Activated naive CD8-positive, alpha-beta T cell treated with anti-CD3 and anti-CD28 coated beads for 36 hours (primary cell): ENCODE measurements at places on chromosomes 13 and 19. TPM values are rescaled to one million over a fixed set of nuclear protein-coding genes. Genes with fewer than 3 reads are reported as not detected.

Gene LSR
- total RNA-seq = 40.6 TPM

Gene ZSCAN4
- 0.14 TPM for total RNA-seq

DNA sequence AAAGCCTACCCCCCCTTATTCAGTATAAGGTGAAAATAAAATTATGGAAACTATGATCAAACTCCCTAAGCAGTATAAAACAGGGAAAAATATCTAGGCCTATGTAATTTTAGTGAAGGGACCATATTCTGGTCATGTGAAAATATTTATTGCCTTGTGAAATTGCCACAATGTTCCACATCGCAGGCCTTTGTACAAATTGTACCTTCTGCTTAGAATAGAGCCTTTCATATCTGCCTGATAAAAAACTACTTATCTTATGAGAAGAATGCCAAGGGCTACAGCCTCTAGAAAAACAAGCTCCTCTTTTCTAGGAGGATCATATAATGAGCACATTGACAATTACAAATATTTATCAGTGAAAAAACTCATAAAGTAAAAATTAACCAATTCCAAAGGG is 1280.0 kb downstream of the EFNB2 start:
- no peak overlapping the region for H3K4me3 ChIP-seq
- no peak overlapping the region for H3K27ac ChIP-seq
- DNase-seq = no peak
- no peaks in the 10 kb centered on the region for H3K36me3 ChIP-seq
- H3K4me1 ChIP-seq = no peaks in the 10 kb centered on the region

DNA sequence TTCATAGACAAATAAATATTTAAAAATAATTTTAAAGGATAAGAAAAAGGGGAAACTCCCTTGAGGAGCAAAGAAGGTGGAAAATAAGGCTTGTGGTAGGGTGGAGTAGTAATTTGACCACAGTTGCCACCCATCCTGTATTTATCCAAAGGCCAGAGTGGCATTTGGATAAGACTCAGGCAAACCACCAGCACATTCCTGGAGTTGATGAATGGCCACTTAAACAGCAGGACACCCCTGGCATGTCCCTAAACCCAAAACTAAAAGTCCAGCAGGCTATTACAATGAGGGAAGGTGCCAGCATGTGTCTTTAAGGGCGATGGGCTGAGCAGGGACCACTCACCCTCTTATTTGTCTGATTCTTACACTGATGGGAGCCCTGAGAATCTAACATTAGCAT is 9.8 kb upstream of the FRY start:
- H3K4me3 ChIP-seq = no peak overlapping the region
- H3K4me1 ChIP-seq = no peaks in the 10 kb centered on the region
- DNase-seq = no peak

DNA sequence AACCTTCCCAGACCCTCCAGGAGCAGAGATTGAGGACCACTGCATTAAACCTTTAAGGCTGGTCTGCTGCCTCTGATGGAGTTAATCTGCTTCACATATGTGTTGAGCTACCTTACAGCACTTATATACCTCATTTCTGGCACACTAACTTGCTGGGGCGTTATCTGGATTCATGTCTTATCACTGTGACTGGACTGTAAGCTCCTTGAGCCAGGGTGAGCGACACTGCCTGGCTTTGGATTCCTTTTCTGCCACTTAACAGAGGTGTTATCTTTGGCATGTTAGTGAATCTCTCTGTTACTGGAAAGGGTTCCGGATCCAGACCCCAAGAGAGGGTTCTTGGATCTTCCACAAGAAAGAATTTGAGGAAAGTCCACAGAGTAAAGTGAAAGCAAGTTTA is 69.8 kb upstream of the RGCC start:
- H3K36me3 ChIP-seq = no peaks in the 10 kb centered on the region
- H3K27me3 ChIP-seq = no peaks in the 10 kb centered on the region
- no peak for DNase-seq

DNA sequence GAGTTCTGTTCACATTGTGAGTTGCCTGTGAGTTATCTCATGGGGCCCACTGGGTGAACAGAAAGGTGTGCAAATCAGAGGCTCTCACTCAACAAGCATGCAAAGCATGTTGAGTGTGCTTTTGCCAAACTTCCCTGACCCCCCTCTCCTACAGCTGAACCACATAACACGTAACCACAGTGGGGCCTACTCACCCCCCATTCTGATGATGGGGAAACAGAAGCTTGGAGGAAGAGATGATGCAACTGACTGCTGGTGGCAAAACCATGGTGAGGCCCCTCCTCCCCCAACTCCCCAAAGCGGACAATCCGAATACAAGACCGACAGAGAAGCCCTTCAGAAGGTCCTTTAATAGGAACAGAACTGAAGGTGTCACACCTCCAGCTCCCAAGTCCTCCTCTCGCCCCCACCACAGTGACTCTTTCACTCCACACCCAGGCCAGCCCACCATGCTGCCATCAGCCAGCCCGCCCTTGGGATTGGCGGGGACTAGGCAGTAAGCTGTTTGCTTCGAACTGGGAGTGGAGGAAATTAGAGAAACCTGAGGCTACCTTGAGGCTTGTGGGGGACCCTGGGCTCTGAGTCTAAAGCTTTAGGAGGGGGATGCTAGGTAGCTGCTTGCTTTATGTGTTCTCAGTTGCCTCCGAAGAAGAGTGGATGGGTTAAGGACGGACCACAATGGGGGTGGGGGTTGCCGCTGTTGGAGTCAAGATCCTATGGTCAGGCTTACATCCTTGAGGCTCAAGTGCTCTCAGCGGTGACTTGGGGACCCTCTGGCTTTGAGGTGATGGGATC is 3.8 kb downstream of the ZNF784 start:
- peaks cover 37% of the 10 kb centered on the region for H3K4me1 ChIP-seq
- peak overlapping the region; percentile 78 for H3K27ac ChIP-seq
- peak overlapping the region; percentile 35 for H3K4me3 ChIP-seq
- peaks cover 21% of the 10 kb centered on the region for H3K36me3 ChIP-seq
- peak; percentile 61 for DNase-seq

Gene SHD
- total RNA-seq = not detected

Gene LNX2
- total RNA-seq = 3.8 TPM

GRCh38 chr19:50718255-50719118 is 1.1 kb downstream of the SHANK1 start:
- no peak for DNase-seq
- H3K27ac ChIP-seq = no peak overlapping the region
- peak overlapping the region; percentile 65 for H3K4me3 ChIP-seq
- H3K4me1 ChIP-seq = peaks cover 20% of the 10 kb centered on the region
- peaks cover 36% of the 10 kb centered on the region for H3K27me3 ChIP-seq

DNA sequence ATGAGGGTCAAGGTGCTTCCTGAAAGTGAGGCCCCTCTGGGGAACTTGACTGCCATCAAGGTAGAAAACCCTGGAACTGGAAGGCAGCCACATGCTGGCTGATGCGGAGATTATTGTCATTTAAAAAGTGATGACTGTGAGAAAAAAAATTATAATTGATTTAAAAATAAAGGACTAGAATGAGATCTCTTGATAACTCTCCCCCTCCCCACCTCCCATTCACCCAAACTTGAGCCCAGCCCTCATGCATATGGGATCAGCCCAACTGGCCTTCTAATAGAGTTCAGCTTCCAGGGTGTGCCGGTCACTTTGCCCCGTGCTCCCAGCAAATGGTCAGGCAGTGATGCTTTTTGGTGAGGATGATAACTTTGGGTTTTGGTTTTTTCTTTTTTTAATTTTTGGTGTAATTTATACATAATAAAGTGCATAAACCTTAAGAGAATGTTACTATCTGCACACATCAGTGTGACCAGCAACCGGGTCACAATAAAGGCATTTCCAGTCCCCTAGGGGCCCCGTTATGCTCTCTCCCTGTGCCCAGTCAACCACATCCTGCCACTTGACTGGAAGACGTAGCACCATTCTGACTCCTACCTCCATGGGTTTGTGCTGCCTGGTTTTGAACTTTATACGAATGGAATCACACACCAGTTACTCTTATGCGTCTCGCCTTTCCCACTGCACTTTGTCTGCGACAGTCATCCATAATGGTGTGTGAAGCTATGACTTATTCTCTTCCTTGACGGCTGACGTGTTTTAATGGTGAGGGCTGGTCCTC is 187.9 kb downstream of the USP12 start:
- peaks cover 7% of the 10 kb centered on the region for H3K27me3 ChIP-seq
- H3K27ac ChIP-seq = no peak overlapping the region
- no peak for DNase-seq
- no peak overlapping the region for H3K4me3 ChIP-seq
- no peaks in the 10 kb centered on the region for H3K36me3 ChIP-seq

DNA sequence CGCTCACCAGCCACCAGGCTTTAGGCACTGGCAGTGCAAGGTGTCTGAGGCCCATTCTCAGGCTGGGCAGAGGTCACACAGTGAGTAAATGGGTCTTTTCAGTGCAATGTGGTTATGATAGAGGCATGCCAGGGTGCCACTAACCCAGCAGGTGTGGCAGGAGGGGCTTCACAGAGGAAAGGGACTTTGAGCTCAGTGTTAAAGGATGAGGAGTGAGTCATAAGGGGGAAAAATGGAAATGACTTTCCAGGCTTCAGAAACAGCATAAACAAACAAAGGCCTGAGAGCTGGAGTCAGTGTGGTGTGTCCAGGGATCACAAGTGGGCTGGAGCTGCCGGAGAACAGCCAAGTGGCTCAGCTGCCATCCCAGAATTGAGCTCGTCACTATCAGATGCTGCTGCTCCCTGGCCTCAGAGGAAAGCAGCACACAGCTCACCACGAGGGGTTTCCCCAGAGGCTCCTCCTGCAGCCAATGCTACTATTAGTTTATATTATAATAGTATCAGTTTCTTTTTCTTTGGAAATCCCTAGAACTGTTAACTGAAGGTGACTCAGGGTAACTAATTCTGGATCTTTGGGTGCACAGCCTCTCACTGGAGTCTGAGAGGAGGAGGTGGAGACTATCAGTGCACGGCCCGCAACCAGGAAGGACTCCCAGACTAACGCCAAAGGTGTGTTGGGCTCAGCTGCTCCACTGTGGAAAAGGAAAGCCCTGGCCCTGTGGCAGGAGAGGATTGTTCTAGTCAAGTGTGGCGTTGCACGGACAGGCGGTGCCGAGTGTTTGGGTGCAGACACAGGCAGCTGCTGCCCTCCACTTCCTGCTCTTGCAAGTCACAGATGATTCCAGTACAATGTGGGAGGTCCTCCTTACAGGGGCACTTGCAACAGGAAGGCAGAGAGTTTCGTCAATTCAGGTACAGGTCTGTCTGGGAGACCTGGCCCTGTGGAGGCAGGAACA is 39.5 kb downstream of the DHRS12 start:
- peak overlapping the region; percentile 85 for H3K4me3 ChIP-seq
- peaks cover 37% of the 10 kb centered on the region for H3K4me1 ChIP-seq
- peak overlapping the region; percentile 99 for H3K27ac ChIP-seq
- peak; percentile 79 for DNase-seq
- peaks cover 7% of the 10 kb centered on the region for H3K36me3 ChIP-seq

GRCh38 chr13:66536746-66537145 is 693.4 kb downstream of the PCDH9 start:
- no peak overlapping the region for H3K4me3 ChIP-seq
- no peak for DNase-seq
- no peaks in the 10 kb centered on the region for H3K4me1 ChIP-seq
- no peak overlapping the region for H3K27ac ChIP-seq
- no peaks in the 10 kb centered on the region for H3K27me3 ChIP-seq

- no peak for DNase-seq
- H3K4me3 ChIP-seq = no peak overlapping the region
- peaks cover 6% of the 10 kb centered on the region for H3K27me3 ChIP-seq
Observed at GRCh38 chr13:27406178-27406939, 18.1 kb upstream of the GTF3A start.

DNA sequence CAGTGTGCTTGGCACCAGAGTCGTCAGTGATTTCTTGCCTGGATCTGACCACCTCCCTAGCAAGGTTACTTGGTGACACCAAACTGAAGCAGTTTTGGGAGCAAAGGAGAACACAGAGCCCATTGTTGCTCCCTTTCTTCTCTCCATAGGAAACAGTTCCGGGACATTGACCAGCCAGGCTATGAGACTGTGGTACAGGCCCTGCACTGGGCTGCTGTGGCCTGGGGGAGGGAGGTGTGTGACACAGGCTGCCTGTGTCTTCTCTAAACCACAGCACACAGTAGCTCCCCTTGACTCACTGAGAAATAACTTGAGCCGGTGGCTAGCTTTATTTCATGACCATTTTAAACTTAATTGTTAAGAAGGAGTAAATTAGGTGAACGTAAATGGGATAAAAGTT is 214.8 kb upstream of the UBL3 start:
- no peaks in the 10 kb centered on the region for H3K4me1 ChIP-seq
- H3K27me3 ChIP-seq = peaks cover 3% of the 10 kb centered on the region
- no peak overlapping the region for H3K4me3 ChIP-seq
- H3K36me3 ChIP-seq = no peaks in the 10 kb centered on the region

GRCh38 chr13:37788346-37788745 is 81.2 kb downstream of the TRPC4 start:
- H3K27me3 ChIP-seq = no peaks in the 10 kb centered on the region
- H3K4me1 ChIP-seq = no peaks in the 10 kb centered on the region
- DNase-seq = no peak
- no peak overlapping the region for H3K4me3 ChIP-seq
- no peak overlapping the region for H3K27ac ChIP-seq

DNA sequence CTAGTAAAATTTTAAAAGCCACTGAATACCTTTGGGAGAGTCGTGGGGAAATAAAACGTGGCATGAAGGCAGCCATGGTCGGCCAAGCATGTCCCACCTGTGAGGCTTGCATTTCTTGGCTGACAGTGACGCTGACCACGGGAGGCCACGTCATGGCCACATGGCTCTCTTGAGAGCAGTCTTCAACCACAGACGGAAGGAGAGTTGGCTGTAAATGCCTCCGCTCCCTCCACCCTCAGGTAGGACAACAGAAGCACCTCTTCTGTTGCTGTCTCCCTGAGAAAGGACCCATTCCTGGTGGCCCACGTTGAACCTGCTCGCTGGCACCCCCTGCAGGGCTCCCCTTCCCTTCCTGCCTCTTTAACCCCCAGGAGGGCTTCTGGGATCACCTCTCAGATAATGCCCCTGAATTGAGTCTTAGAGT is 10.6 kb upstream of the LRRC25 start:
- H3K27me3 ChIP-seq = peaks cover 16% of the 10 kb centered on the region
- DNase-seq = no peak
- H3K4me3 ChIP-seq = no peak overlapping the region

Gene MRPS31
- 43.8 TPM for total RNA-seq

DNA sequence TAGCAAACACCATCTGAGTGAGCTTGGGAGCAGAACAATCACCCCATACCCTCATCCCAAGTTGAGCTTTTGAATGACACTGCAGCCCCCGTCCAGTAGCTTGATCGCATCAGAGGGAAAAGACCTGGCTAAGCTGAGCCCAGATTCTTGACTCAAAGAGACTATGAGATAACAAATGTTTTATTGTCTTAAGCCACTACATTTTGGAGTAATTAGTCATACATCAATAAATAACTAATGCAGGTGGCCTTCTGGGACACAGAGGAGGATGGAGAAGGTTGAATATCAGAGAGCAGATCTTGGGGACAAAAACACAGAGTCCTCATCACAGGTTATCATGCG is 24.6 kb upstream of the IGSF23 start:
- DNase-seq = no peak
- H3K27me3 ChIP-seq = peaks cover 3% of the 10 kb centered on the region
- peaks cover 11% of the 10 kb centered on the region for H3K4me1 ChIP-seq
- peak overlapping the region; percentile 87 for H3K27ac ChIP-seq
- no peaks in the 10 kb centered on the region for H3K36me3 ChIP-seq
